Activated CD8-positive, alpha-beta memory T cell treated with anti-CD3 and anti-CD28 coated beads for 4 hours (primary cell): ENCODE measurements at places on chromosomes 7 and 10.

GRCh38 chr10:31270954-31271353, 48.1 kb upstream of the ZEB1 start:
- no peak for DNase-seq

GRCh38 chr10:98289802-98290209, 21.8 kb upstream of the LOXL4 start:
- DNase-seq, result no peak

- DNase-seq, result no peak
Measured at GRCh38 chr10:7610651-7611389, 55.9 kb downstream of the ITIH5 start.

DNA sequence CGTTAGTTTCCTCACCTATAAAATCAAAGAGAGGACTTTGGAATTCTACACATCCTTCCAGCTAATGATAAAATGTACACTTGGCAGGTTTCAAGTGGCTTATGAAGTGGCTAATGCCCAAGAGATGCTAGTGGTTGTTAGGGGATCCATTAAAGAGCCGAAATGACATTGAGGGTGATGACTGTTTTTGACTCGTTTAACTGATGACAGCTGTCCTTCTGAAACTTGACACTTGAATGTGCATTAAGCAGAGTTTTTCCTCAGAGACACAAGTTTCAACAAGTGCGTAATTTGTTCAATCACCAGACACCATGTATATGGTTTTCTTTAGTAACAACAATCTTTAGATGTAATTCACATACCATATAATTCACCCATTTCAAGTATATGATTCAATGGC, 1.6 kb upstream of the PRF1 start:
- DNase-seq, result no peak

- DNase-seq, result no peak
Measured at GRCh38 chr7:145511004-145511403, 605.6 kb upstream of the CNTNAP2 start.

DNA sequence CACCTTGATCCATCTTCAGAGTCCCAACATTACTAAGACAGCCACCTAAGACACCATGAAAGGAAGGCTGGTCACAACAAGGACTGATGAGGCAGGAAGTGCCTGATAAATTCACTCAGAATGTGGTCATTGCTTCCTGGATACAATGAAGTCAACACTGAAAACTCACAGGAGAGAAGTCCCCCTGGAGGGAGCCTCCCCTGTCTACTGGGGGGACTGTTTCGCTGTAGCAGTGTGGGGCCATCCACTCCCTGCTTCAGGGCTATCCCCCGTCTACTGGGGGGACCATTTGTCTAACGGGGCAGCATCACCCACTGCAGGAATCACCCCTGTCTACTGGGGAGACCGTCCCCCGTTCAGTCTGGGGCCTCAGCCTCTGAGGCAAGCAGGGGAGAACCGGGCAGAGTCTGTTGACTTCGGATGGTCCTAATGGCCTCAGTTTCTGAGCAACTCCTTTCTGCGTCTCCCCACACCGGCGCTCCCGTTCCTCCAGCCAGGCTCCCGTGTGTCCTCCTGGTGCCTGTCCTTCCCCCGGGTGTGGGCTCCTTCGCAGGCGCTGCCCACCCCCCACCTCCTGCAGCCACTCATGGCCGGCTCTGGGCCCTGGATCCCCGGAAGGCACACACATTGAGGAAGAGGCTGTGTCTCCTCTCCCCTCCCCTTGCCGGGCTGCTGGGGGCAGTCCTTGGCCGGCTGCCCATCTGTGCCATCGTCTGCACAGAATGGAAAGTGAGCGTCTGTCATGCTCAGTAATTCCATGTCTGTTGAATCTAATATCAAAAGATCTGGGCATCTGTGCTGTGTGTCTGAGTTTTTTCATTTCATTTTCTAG, 59.9 kb upstream of the DNAJB6 start:
- no peak for DNase-seq

GRCh38 chr7:44045226-44046014, 918 bp downstream of the DBNL start:
- DNase-seq, result no peak

DNA sequence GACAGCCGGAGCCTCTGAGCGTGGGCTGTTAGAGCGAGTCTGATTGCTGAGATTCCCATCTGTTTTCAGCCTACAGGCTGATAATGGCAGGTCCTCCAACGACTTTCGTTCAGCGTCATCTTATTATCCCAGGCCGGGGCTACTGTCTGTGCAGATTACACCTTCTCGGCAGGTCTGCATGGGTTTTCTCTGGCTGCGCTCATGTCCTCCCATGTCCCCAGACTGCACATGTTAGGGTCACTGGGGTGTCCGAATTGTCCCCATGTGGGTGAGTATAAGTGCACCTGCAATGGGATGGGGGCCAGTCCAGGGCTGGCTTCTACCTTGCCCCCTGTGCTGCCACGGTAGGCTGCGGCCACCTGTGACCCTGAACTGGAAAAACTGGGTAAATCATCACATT, 257.8 kb downstream of the COBL start:
- DNase-seq, result no peak

DNA sequence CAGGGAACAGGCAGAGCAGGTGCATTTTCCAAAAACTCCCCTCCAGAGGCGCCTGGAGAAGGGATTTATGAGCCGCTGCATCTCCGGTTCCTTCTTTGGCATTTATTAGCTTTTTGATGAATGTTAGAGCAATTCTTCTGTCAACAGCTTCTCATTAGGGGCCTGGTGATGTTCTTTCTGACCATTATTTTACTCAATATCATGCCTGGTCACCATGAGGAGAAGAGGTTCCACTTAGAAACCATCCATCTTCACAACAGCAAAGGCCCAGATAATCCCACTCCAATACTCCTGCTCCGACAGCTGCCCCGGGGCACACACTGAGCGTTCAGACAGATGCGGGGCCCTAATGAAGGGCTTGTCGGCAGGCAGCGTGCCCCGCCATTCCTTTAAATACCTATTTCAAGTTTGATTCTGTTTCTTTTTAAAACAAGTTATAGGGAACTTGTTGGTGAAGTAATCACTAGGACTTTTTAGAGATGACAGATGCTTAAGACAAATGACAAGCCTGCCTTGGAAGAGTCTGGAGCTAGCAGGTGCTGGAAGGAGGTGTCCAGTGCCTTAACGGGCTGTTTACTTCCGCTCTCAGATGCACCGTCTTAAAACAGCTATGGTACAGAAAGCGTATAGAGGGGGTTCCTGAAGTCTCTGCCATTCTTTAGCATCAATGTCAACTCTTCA, 31.7 kb downstream of the ECHDC3 start:
- no peak for DNase-seq

- no peak for DNase-seq
Measured at GRCh38 chr7:70654979-70655378, 477.0 kb upstream of the GALNT17 start.

GRCh38 chr7:98827258-98827657, 42.6 kb downstream of the TMEM130 start:
- no peak for DNase-seq

DNA sequence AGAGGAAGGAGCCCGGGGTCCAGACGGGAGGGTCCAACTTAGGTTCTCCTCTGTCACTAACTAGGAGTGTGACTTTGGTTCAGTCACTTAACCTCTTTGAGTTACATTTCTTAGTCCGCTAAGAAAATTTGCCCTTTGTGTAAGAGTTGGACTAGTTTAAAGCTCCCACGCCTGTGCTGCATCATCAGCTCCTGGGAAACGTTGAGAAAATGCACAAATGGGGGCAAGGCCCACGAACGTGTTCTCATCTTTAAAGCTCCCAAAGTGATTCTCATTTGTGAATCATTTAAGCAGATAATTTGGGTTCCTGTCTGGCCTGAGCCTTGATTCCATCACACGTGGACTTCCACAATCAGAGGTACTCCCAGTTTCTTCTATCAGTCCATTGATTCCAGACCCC, 6.3 kb downstream of the ZNF467 start:
- DNase-seq, result no peak

DNA sequence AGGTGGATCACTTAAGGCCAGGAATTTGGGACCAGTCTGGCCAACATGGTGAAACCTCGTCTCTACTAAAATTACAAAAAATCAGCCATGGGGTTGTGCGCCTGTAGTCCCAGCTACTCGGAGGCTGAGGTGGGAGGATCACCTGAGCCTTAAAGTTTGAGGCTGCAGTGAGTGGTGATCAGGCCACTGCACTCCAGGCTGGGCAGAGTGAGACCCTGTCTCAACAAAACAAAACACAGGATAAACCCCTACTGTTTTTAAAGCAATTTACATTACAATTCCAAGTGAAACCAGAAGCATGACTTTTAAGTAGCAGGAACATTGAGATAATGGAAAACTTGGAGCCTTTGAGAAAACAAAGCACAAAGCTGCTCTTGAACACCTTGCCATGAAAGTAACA, 92.4 kb upstream of the BTBD16 start:
- no peak for DNase-seq

DNA sequence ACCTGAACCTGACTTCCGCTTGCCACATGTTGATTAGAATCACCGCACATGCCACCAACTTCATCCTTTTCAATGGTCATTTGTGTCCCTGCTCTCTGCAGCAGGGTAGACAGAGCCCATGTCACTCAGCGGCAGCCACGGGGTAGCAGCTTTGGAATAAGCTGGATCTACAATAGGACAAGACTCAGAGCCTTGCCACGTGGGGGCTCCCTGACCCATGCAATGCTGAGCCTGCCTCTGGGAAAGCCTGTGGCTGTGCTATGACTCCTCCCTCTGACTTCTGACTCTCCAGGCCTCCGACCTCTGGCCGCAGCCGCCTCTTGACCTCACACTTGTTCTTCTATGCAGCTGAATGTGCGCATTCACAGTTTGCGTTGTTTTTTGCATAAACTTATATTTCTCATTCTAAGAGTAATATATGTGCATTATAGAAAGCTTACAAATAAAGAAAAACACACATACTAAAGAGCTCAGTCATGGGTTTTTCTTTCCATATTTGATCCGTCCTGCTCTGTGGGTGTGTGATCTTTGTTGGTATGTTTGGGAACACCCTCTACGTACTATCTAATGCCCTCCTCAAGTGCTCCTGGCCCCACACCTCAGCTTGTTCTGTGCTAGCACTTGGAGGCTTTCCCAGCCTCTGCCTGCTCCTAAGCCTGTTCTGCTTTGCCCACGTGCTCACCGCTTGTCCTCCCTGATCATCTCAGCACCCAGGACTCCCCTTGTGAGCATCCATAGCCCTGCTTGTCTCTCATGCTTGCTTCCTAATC, 198.0 kb upstream of the MKI67 start:
- no peak for DNase-seq

GRCh38 chr7:108589874-108590273, 20.2 kb downstream of the DNAJB9 start:
- DNase-seq, result no peak

- no peak for DNase-seq
Measured at GRCh38 chr7:135858851-135859250, 110.2 kb upstream of the FAM180A start.

DNA sequence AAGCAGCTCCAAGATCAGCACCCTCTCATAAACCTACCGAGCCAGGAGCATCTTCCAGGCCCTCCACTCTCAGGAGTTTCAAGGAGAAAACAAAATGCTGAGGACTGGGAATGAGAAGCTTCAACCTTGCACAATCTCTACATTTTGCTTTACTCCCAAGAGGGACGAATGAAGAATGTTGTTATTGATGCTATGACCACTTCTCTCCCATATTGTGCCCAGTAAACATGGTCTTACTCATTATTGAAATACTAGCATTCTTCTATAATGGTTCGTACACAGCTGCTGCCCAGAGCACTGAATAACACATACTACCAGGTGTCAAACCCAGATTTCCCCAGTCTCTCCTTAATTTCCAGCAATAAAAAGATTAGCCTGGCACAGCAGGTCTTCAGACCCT, 63.4 kb upstream of the BET1 start:
- DNase-seq, result no peak

DNA sequence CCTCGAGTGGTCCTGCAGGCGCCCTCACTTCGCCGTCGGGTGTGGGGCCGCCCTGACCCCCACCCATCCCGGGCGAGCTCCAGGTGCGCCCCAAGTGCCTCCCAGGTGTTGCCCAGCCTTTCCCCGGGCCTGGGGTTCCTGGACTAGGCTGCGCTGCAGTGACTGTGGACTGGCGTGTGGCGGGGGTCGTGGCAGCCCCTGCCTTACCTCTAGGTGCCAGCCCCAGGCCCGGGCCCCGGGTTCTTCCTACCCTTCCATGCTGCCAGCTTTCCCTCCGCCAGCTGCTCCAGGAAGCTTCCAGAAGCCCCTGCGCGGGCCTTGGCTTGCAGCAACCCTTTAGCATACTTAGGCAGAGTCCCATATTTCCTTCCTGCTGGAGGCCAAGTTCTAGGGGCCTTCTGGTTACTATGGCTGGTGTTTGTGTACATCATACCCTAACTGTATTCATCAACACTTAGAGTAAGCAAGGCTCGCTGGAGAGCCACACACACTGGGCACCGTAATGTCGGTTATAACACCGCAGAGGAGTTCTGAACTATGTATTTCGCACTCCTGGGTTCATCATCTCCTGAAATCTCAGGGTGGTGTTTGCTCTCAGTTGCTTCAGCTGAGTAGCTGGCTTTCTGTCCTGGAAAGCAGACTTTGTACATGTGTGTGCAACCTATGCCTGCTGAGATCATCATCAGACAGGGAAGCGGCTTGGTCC, 471 bp downstream of the MGMT start:
- no peak for DNase-seq

GRCh38 chr7:6161463-6162330, 110.7 kb downstream of the CYTH3 start:
- DNase-seq, result no peak

GRCh38 chr7:1661461-1661860, 8.6 kb upstream of the ELFN1 start:
- DNase-seq, result no peak

- no peak for DNase-seq
Measured at GRCh38 chr7:30852308-30852684, 59.4 kb upstream of the AQP1 start.

- DNase-seq, result no peak
Measured at GRCh38 chr7:156096771-156097538, 284.7 kb upstream of the SHH start.

- DNase-seq, result no peak
Measured at GRCh38 chr7:116776610-116777289, 85.6 kb upstream of the CAPZA2 start.

DNA sequence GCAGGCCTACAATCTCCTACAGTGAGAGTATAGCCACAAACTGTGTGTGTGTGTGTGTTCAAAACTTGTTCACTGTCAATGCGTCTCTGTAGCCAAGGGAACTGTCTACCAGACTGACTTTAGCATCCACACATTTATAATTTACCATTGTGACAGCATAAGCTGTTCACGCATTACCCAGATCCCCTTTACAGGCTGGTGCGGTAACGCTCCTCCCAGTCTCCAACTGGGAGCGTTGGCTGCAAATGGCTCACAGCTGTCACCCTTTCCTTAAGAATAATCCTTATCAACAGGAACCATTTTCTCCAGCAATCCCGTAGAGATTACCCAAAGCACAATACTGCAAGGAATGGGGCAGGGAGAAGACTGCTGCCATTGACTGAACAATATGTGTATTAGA, 199.5 kb downstream of the GPAM start:
- no peak for DNase-seq
